Activated CD8-positive, alpha-beta memory T cell treated with anti-CD3 and anti-CD28 coated beads for 24 hours (primary cell): ENCODE measurements at places on chromosomes 4 and X.

DNA sequence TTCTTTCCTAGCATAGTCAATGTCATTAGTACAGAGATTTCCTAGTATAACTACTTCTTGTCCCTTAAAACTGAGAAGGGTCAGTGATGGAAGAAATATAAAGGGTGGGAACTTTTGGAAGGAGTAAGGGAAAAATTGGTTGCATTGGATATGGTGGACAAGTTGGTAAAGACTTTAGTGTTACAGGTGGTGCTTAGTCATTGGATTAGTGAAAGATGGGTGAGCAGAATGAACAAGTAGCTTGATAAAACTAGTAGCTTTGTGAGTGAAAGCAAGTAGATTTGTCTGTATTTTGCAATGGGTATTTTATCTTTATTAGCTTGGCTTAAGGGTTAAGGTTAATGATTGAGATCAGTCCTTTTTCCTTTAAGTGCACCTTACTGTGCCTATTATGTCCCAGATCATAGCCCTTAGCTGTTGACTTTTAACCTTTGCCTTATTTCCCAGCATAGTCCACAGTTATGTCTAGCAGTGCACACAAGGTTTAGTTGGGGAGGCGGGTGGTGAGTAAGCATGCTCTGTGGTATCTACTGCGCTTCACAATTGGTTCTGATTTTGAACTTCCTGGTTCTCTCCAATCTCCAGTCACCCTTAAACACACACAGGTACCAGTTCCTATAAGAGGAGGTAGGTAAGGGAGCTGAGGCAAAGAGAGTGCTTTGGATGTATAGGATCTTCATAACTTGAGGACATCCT is 9.5 kb downstream of the WDR44 start:
- DNase-seq = no peak

- no peak for DNase-seq
Observed at GRCh38 chrX:74371425-74372222, 49.7 kb upstream of the SLC16A2 start.

DNA sequence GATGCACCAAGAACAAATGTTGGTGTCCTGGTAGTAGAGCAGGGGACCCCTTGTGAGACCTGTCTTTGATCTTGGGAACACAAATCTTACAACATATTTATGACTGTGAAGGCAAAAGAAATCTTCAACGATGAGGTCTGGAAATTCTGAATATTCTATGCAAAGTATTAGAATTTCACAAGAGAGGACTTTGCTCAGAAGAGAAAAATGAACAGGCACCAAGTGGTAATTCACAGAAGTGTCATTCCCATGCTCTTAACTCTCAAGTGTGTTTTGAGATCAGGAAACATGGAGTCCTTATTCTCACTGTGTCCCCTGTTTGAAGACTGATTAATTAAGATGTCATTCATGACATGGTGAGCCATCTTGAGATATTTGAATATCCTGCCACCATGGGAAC is 52.5 kb downstream of the COQ2 start:
- no peak for DNase-seq

- DNase-seq = no peak
Observed at GRCh38 chr4:147786031-147786430, 54.1 kb downstream of the ARHGAP10 start.

DNA sequence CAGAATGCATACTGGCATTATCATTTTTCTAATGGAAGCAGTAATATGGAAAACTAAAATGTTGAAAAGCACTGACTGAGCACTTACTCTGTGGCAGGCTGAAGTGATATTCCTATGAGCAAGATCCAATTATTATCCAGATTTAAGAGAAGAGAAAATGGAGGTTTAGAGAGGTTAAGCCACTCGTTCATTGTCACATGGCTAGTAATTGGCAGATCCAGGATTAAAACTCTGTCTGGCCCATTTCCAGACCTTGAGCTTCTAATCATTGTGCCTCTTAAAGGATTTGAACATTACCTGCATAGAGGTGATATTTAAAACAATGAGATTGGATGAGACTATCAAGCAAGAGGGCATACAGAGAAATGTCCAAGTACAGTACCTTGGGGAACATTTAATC is 80.6 kb downstream of the MFAP3L start:
- no peak for DNase-seq

DNA sequence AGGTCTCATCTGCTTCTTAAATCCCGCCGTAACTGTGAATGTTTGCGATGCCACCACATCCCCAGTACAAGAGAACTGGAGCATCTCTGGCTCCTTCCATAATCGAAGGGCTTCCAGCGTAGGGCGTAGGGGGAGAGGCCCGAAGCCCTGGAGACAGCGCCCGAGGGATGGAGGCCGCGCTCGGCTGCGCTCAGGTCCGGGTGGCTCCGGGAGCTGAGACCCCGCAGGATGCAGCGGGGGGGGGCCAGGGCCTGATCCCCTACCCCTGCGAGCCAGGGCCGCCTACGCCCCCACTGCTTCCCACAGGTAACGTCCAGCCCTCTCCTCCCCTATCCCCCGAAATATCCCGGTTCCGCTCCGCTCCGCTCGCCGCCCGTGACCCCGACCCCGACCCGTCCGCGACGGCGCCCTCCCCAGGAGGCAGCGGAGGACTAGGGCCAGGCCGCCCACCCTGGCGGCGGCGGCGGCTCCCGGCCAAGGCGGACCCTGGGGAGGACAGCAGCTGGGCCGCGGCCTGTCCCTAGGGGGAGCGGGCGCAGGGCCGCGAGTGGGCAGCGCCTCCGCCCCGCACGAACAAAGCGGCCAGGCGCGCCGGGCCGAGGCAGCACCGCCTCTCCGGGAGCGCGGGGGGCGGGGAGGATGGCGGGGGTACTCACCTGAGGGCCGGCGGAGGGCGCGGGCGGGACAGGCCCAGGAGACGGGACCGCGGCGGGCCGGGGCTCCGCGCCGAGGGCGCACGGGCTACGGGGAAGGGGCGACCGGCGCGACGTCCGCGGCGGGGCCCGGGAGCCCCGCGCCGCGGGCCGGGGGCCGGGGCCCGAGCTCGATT is 723 bp downstream of the WDFY3 start:
- no peak for DNase-seq

DNA sequence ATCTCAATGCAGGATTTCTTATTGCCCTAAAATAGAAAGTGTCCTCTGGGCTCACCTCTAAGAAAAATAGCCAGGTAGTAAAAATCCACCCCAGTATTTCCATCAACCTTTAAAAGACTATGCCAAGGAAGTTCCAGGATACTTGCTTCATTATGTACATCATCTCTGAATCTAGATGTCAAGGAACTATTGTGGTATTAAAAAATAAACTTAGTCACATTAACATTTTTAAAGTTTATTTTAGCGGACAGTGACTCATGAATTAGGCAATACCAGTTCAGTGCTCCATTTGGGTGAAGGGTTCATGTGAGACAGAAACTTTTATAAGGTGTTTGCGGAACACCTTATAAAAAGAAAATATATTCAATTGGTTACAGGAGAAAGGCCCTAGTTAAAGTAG is 209.2 kb downstream of the ADAM29 start:
- no peak for DNase-seq

DNA sequence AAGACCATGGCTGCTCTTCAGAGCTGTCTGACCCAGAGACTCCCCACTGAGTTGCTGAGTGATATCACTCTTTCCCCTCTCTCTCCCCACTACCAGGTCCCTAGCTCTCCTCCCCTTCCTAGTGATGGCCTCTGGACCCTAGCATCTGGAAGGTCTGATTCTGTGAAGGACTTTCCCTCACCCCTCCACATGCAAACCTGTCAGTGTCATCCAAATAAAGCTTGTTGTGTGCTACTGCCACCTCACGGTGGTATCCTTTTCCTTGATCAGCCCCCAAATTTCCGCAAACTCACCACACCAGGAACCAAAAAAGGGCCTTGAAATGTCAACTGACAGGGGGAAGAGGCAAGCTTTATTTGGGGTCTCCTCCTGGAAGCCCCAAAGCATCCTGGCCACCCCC is 500.2 kb downstream of the IDS start:
- no peak for DNase-seq

GRCh38 chr4:109969087-109969486 is 56.4 kb downstream of the EGF start:
- DNase-seq = no peak

GRCh38 chrX:149825424-149825823 is 43.7 kb downstream of the MAGEA9 start:
- DNase-seq = peak; percentile 84

- no peak for DNase-seq
Observed at GRCh38 chr4:10733481-10734062, 49.0 kb upstream of the CLNK start.

DNA sequence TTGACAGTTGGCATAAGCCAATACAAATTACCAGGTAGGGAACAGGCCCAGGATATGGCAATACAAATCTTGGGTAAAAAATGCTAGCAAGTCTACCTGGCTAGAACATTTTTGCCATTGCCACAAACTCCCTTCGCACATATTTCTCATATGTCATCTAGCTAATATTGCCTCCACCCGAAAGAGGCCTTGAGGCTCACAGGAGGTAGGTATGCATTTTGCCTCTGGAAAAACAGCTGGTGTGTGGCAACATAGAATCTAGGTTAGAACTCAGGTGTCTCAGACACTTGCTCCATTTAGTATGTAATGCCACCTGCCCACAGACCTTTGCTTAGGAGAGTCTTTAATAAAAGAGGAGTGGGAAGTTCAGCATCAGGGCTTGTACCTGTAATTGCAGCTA is 16.3 kb upstream of the RAPGEF2 start:
- DNase-seq = no peak

- DNase-seq = no peak
Observed at GRCh38 chr4:16225167-16225862, 956 bp downstream of the TAPT1 start.

DNA sequence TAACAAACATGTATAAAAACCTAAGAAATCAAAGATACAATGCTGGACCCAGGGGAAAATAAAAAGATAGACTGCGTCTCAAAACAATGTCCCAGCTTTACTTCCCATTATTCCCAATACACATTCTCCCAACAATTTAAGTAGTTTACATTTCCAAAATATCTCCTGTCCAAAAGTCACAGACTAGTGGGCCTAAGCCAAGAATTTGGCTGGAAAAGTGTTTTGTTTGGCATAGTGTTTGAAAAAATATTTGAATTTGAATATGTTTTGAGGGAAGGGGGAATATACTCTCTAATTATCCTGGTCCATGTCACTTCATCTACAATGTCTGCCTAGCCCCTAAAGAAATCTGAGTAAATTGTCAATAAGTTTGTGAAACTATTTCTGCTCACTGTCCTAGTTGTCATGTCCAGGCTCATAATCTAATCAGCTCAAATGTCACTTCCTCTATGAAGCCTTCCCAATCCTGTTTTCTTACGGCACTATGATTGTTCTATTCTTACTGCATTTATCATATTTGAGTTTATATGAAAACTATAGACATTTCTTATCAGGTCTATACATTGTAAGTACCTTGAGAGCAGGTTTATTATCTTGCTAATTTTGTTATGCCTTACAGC is 74.4 kb downstream of the SEC24D start:
- no peak for DNase-seq

DNA sequence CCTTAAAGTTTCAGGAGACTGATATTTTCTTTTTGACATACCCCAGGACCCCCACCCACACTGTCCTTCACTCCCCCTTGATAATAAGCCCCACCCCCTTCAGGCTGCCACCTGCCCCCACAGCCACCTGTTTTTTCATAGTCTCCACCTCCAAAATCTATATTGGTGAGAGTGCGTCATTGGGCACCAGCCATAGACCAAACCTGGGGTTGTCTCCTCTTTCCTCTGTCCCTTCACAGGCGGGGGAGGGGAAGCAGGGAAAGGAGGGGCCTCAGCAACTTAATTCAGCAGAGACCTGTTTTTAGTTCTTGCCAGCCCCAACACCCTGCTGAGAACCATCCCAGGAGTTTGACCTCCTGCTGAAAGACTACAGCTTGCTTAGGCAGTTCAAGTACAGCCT is 1.1 kb downstream of the ARHGAP36 start:
- no peak for DNase-seq

- DNase-seq = no peak
Observed at GRCh38 chr4:108636246-108636645, 14.2 kb upstream of the OSTC start.

- DNase-seq = no peak
Observed at GRCh38 chrX:122055460-122055859, 1008.0 kb downstream of the GLUD2 start.
